ENCODE measurements at places on chromosomes 12 and 14.

- no peak for DNase-seq
These were observed 21.0 kb downstream of the WIF1 start for GRCh38 chr12:65100140-65100539.

- no peak for DNase-seq
These were observed 34.4 kb downstream of the SH2B3 start for GRCh38 chr12:111440152-111440551.

DNA sequence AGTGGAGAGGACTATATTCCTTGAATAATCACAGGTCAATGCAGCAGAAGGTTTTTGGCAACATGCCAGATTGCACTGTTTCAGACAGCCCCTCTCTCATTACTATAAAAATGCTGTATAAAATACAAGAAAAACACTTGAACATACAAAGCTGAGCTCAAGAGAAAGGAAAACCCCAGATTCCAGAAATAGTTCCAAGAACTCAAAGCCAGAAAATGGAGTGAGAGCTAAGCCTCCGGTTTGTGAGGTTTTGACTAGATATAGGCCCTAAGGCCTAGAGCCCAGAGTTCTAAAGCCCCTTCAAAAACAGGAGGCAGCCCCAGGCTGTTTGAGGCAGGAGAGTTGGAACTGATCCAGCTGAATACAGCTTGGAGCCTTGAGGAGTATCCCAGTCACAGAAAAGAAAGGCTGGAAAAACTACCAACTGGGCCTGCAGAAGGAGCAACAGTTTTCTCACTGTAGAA lies 29.4 kb upstream of the ACTN1 start:
- DNase-seq, result no peak

GRCh38 chr12:32995623-32996022 lies 99.0 kb upstream of the PKP2 start:
- no peak for DNase-seq

DNA sequence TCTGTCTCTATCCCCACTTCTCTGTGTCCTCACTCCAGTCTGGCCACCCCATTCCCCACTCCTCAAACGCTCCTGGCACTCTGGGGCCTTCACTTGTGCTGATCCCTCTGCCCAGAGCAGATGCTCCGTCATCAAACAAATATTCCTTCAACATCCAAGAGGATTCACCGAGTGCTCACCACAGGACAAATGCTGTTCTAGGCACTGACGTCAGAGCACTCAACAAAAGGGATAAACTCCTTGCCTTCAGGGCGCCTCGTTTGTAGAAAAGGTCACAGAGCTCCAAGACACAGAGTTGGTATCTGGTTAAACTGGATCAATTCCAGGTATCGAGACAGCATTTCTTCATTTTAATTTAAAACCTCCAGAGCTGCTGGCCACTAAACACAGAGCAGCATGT lies 35.3 kb downstream of the PSMC1 start:
- DNase-seq, result no peak

DNA sequence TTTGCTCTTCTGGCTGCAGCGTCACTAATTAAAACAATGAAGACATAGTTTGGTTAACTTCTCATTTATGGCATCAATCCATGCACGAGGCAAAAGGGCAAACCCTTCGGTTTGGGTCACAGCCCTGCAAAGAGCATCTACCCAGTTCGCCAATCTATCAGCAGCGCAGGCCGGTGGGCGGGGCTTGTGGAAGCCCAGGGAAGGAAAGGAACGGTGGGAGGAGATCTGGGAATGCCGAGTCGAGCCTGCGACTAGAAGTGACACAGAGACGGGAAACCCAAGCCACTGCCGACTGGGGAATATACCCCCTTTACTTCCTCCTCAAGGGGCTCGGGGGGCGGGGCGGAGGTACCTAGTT lies 466 bp downstream of the KICS2 start:
- DNase-seq, result no peak

GRCh38 chr12:28237423-28237822 lies 47.2 kb downstream of the CCDC91 start:
- no peak for DNase-seq

- DNase-seq, result no peak
These were observed 26.8 kb upstream of the CLIP1 start for GRCh38 chr12:122449317-122449716.

DNA sequence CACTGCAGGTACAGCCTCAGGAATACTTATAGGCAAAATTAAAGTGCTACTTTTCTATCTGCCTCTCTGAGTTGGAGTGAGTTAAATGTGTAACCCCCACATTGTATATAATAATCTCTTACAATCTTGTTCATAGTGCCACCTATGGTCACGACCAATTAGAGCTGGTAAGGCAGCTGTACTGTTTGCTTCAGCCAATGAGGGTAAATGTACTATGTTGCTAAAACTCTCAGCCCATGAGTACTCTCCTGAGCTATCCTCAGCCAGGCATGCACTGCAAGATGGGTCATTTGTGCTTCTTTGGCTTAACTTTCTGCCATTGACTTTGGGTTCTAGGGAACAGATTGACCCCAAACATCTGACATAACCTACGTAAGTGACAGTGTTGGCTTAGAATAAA lies 15.0 kb upstream of the MDM2 start:
- DNase-seq, result no peak

- no peak for DNase-seq
These were observed 5.6 kb downstream of the NAB2 start for GRCh38 chr12:57094208-57095160.

GRCh38 chr14:27863166-27863565 lies 903.4 kb upstream of the FOXG1 start:
- DNase-seq, result no peak

GRCh38 chr12:43132291-43132690 lies 419.7 kb downstream of the ADAMTS20 start:
- no peak for DNase-seq

DNA sequence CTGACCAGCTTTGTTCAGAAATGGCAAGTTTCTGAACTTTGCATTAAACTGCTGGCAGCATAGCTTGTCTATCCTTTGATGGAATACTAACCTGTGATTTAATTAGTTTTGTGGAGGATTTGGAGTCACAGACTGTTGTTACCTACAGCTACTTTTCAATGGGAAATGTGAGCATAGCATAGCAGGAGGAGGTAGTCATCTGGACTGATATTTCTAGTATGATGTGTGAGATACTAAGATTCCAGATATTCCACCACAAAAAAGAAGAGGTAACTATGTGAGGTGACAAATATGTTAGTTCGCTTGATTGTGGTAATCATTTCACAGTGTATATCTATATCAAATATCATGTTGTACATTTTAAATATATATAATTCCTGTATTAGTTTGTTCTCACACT lies 833.0 kb downstream of the SLC6A15 start:
- no peak for DNase-seq
